ENCODE measurements at places on chromosomes 11 and 22.

GRCh38 chr11:102603091-102603490 lies 22.0 kb downstream of the MMP20 start:
- DNase-seq = no peak

GRCh38 chr11:117287668-117288067 lies 3.5 kb upstream of the BACE1-AS start:
- no peak for DNase-seq

- no peak for DNase-seq
Observed at GRCh38 chr11:67273260-67273990, 7.2 kb downstream of the GRK2 start.

- no peak for DNase-seq
Observed at GRCh38 chr11:62896049-62896448, 15.4 kb downstream of the SLC3A2 start.

- DNase-seq = no peak
Observed at GRCh38 chr11:61882879-61883278, 8.5 kb downstream of the FADS3 start.

- no peak for DNase-seq
Observed at GRCh38 chr11:112583261-112583893, 322.7 kb upstream of the PLET1 start.

- DNase-seq = no peak
Observed at GRCh38 chr11:8839957-8840945, 70.7 kb upstream of the AKIP1 start.

DNA sequence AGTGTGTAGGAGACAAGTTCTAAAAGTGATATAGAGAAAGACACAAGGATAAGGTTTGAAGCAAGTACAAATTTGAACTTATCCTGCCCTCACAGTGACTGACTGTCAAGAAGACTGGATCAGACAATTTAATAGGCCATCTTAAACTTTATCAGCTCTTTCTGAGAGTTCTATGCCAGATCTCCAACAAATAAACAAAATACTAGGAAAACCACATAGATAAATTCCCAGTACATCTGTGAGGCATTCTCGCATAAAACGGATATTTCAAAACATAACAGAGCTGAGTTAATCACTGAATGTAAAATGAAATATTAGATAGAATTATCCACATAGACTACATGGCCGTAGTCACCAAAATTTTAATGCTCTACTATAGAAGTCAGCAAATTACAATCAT lies 120.9 kb upstream of the LUZP2 start:
- no peak for DNase-seq

DNA sequence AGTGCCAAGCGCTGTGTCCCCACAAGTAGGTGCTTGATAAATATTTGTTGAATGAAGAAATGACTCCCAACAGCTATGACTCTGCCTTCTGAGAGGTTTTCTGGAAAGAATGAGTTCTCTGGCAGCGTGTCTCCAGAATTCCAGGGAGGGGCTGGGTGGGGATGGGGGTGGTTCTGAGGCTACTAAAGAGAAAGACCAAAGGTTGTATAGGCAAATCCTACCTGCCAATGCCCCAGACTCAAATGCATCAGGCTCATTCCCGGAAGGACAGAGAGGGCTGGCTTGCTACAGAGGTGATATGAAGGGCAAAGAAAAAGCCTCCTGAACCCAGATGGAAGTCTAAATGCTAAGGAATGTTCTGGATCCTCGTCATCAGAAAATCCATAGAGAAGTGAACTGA lies 1.9 kb downstream of the DUSP18 start:
- no peak for DNase-seq

GRCh38 chr22:26674211-26675190 lies 17.1 kb downstream of the MIAT start:
- no peak for DNase-seq

- no peak for DNase-seq
Observed at GRCh38 chr11:6526411-6527135, 29.5 kb downstream of the DNHD1 start.

DNA sequence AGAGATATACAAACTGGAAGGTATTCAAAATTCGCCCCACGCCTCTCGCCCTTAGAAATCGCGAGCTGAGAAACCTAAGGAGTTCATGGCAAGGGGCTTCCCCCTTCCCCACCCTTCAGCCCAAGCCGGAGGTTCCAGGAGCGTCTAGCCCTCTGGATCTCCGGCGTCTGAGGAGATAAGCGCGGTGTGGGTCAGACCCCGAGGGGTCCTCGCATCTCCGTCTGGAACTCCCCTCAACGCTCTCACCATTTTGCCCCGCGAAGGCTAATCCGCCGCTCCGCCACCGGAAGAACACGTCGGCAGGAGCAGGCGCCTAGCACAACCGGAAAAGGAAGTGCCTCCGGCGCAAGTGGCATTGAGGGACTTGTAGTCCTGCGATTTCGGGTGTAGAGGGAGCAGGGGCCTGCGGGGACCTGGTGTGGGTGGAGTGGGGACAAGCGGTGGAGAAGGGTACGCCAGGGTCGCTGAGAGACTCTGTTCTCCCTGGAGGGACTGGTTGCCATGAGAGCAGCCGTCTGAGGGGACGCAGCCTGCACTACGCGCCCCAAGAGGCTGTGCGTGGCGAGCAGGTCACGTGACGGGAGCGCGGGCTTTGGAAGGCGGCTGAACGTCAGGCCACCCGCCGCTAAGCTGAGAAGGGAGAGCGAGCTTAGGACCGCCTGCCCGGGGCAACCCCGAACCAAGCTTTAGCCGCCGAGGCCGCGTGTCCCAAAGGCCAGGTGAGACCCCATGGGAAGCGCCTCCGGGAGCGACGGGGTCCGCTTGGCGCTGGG lies at the start of the genes FEN1 and TMEM258:
Gene FEN1, plus strand, starts transcription at position 602 of the 773 bp plus-strand sequence. CDS start 2,451 bp downstream, outside the sequence.
Gene TMEM258, minus strand, starts transcription at position 290 of the 773 bp plus-strand sequence. Its CDS starts 41 bp downstream, at position 249.
- peak; percentile 80 for DNase-seq

DNA sequence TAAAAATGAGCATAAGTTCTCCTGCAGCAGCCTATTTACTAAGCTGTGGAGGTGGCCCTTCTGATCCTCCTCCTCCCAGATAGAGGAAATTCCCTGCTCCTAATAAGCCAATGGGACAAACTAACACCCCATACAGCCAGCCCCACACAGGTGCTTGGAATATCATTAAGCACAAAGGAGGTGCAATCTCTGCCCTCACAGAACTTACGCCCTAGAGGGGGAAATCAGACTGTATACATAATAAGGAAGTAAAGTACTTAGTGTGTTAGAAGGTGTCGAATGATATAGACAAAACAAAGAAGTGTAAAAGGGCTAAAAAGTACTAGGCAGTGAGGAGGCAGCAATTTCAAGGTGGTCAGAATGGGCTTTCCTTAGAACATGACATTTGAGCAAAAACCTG lies 5.8 kb downstream of the MS4A12 start:
- DNase-seq = no peak

DNA sequence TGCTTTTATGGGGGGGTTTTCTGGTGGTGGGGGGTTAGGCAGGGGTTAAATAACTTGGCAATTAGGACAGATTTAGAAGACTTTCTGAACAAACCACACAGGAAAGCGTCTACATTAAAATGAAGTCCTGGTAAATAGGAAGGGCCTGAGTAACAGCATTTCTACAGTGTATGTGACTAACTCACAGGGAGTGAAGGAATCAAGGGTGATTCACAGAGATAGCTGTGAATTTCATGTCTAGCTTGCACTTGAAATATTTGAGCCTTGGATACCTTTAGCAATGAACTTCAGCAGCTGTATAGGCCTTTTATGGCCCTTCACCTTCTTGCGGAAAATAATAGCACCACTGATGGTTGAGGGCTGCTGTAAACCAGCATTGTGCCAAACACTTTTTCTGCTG lies 26.1 kb upstream of the LDHA start:
- no peak for DNase-seq

DNA sequence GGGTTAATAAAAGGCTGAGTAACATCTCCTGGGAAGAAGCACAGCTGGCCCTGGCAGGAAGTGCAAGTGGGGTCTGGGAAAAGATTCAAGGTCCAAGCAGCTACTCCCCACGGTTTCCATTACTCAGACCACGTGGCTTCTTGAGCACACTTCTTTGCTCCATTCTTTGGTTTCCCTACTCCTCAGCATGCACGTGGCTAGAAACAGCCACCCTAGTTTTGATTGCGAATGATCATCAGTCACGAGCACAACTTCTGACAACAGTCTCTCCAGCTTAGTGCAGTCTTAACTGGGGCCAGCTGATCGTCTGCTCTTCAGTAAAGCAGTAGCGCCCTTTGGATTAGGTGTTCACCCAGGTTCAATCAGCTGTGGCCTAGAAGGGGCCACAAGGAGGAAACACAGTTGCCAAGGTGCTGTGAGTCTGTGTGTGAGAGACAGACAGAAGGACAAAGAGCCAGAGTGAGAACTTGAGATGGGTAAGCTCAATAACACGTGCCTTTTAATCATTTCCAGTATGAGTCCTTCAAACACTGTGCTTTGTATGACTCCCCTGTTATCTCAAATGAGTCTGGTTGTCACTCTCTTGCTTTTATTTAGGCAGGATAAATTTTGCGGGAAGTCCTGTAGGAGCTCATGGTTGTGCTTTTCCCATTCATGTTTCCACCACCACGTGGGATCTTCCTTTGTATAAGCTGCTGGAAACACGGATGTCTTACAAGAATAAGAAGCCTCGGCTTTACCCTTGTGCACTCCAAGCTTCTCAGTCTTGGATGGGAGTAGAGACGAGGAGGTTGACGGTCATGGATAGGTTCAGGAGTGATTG lies 901 bp upstream of the PARVA start:
- no peak for DNase-seq

- no peak for DNase-seq
Observed at GRCh38 chr11:80165744-80166143, 724.9 kb upstream of the TENM4 start.

- no peak for DNase-seq
Observed at GRCh38 chr11:120500414-120501071, 11.0 kb upstream of the GRIK4 start.

GRCh38 chr11:134504146-134504905 lies 92.3 kb upstream of the B3GAT1 start:
- no peak for DNase-seq

DNA sequence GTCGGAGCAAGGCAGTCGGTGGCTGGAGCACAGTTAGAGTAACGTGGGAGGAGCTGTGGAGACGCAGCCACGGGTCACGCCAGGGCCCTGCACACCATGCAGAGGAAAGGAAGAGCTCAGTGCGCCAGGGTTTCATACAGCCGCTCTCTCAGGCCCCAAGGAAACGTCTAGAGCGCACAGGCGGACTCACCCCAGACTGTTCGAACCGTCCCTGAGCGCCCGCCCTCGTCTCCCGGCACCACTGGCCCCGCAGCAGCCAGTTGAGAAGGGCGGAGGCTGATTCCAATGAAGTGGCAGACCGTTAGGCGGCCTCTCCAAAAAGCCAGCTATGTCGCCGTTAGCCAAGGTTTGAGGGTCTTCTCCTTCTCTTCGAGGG lies 483 bp upstream of the HYLS1 start:
- DNase-seq = peak; percentile 62

GRCh38 chr22:31715147-31715778 lies 34.7 kb downstream of the PRR14L start:
- no peak for DNase-seq

- DNase-seq = no peak
Observed at GRCh38 chr11:117045196-117045595, 53.0 kb downstream of the SIK3 start.

- no peak for DNase-seq
Observed at GRCh38 chr22:19983741-19984140, 32.9 kb downstream of the ARVCF start.

GRCh38 chr11:129804012-129804411 lies 11.6 kb upstream of the TMEM45B start:
- no peak for DNase-seq

DNA sequence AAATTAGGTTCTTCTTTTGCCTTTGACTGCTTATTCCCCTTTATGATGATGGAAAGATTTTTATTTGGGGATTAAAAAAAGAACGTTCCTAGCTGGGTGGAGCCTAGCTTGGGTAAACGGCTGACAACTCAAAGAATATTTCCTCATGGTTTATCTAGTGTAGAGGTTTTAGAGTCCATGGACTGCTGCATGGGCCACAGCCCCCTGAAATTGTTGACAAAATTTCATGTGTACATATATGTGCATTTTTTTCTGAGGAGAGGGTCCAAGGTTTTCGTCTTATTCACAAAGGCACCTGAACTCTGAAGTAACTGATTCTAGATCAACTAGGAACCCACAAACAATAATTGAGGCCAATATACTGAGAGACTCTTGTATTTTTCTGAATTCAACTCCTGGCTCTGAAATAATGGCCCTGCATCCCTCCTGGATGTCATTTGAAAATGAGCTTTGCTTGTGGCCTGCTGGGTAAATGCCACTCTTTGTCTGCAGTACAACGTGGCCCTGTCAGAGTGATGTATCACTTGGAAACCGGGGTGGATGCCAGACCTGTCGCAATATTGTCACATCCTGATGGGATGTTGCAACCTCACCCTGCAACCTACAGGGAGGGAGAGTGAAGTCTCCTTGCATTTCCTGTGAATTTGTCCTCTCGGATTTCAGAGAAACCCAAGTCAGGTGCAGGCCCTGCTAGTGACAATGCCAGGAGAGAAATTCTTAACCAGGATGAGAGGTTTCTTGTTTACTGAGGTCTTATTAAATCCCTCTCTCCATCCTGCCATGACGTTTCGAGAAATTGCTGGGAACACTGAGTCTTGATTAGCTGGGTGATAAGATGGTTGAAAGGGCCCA lies 33.8 kb downstream of the EHF start:
- no peak for DNase-seq

DNA sequence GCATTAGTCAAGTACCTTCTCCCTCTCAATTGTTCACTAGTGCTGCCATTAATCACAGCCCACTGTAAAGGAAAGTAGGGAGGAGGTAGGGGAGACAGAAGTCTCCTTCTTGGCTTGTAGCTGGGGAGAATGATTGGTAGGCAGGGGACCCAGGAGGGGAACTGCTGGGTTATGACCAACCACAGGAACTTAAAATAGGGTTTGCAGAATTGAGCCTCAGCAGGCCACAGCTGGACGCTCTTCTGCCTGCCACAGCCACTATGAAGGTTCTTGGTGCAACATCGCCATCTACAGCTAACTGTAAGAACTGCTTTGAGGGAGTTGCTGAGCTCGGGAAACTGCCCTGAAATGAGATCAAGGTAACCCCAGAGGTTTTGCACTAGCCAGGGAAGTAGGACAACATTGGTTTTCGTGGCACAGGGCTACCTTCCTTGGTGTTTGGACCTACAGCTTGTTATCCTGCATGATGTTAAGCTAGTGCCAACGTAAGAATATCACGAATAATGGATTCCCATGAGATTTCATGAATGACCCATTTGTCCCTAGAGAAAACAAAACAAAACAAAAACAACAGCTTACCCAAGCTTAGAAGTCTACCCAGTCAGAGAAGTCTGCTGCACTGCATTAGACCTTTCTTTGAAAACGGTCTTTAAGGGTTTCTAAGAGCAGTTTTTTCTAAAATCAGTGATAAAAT lies 787.1 kb upstream of the API5 start:
- no peak for DNase-seq

DNA sequence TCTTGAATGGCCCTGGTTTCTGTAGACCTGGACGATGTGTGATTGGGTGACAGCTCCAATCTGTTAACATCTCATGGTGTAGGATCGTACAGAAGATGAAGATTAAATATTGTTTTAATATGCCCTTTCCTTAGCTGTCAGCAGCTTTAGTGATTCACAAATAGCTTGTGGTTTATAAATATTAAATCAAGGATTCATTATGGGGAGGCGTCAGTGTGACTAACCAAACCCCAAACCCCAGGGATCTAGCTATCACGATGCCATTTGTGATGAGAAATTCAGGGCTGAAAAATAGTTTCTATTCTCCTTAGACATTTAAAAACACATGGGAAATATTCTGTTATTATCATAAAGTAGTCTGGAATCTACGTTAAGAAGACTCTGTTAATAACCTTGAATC lies 73.4 kb downstream of the NCAM1 start:
- no peak for DNase-seq

GRCh38 chr11:128189823-128190222 lies 397.5 kb downstream of the ETS1 start:
- DNase-seq = no peak

- peak; percentile 70 for DNase-seq
Observed at GRCh38 chr11:95296165-95296564, 65.2 kb upstream of the SESN3 start.

- DNase-seq = no peak
Observed at GRCh38 chr11:2818503-2818902, 67.1 kb downstream of the CDKN1C start.
